ENCODE measurements at places on chromosomes 7 and 10. TPM values are rescaled to one million over a fixed set of nuclear protein-coding genes. Genes with fewer than 3 reads are reported as not detected.

- DNase-seq, result no peak
Observed at GRCh38 chr10:118968060-118968459, 61.5 kb upstream of the NANOS1 start.

DNA sequence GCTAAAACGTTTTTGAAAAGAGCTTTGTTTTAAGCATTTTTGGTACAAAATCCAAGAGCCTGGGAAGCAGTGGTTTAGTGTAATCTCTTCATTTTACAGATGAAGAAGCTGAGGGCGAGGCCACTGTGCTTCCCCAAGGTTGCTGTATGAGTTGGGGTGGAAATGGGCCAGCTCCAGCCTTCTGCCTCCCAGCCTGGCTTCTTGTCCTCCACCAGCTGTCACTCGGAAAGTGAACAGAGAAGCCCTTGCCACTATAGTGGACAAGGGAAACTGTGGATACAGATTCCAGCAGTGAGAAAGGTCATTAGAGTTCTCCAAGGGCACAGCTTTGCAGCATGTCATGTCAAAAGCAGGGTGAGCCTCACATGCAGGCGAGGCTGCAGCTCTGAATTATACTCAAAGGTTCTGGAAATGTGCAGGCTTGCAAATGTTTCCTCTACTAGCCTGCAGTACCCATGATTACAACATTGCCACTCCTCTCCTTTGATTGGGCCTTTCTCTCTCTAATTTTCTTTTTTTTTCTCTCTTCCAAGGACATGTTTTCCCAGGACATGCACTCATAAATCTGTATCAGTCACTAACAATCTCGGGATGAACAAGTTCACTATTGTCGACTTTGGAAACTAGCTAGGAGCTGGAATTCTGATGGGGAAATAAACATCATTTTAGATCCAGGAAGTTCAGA is 33.0 kb downstream of the BAMBI start:
- DNase-seq, result no peak

DNA sequence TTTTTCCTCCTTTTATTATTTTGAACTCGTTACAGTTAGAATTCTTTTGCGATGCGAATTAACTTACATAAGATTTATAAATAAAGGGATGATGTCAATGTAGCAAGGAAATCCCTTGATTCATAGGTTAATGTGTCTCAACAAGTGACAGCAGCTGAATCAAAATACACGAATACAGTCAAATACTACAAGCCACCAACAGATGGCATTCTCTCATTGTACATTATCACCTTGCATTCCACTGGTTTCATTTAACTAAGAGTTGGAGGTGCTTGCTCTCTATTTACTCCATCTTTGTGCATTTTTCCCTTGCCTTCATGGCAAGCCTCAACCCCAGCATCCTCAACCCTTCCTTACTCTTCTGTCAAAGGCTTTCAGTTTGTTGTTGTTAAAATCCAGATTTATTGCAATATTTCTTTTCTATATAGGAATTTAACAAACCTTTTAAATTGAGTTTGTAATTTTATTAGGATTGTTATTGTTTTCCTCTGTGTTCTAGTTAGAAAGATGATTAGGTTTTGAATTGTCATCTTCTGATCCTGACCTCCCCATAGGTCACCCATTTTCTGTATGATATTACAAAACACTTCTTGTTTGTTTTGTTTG is 78.3 kb downstream of the SLC25A40 start:
- peak; percentile 67 for DNase-seq

DNA sequence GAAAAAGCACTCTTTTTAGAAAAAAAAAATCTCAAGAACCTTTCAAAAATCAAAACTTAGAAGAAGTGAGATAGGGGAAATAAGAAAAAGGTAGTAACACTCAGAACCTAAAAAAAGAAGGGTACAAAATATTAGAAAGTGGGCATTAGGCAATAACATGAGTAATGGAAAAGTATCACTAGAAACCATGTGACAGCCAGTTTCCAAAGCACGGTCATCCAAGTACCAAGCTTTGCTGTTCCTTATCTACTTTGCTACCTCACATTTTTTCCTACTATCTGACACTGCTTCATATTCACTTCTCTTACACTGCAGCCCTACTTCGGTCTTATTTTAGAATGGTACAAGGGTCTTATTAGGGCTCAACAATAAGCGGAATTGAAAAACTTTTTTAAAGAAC is 30.3 kb downstream of the IMMP2L start:
- DNase-seq, result no peak

GRCh38 chr7:46315891-46316290 is 394.8 kb upstream of the IGFBP3 start:
- no peak for DNase-seq

The NUTM2B gene
- 1.2 TPM for total RNA-seq

DNA sequence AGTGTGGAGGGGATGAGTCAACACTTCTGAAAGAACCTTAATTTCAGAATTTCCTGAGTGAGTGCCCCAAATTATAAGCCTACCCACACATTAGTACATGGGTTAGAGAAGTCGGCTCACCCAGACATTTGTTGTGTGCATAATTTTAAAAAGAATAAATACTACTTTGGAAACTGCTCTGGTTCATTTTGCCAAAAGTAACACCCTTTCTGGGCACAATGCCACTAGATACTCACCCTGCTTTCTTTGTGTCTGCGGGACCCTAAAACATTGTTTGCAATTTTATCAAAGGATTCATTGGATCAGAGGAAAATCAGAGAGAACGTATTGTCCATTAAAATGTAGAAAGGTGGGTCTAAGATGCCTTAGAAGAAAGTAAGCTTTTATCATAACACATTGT is 245.5 kb upstream of the NRP1 start:
- DNase-seq, result no peak
